ENCODE measurements at places on chromosomes 2 and 18.

DNA sequence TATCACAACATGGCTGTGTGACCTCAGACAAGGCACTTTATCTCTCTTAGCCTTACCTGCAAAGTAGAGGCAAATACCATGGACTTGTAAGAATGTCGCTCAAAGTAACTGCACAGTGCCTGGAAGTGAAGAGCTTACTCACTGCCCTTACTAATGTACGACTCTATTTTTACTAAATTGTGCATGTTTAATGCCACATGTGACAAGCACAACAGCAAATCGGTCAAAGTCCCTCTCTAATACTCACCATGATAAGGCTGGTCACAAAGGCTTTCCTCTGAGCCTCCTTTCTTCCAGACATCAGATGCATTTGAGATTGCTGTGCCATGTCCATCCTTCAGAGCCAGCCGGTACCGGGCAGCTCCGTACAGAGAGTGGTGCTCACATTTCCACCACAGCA, 100.4 kb upstream of the CD302 start:
- DNase-seq, result no peak

DNA sequence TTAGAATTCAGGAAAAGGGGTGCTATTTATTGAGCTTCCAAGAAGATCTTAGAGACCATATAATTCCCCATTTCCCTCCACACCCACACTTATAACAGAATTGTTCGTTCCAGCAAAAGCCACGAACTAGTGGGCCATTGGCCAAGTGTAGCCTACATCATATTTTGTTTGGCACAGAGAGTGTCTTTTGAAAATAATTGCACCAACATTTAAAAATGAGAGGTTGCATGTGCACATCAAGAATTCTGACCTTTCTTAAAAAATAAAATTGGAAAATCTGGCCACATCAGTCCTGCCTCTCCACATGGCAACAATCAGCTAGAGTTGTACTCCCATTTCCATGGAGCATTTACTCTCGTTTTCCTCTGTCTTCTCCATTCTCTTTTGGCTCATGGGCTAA, 655.5 kb upstream of the FANCL start:
- no peak for DNase-seq

DNA sequence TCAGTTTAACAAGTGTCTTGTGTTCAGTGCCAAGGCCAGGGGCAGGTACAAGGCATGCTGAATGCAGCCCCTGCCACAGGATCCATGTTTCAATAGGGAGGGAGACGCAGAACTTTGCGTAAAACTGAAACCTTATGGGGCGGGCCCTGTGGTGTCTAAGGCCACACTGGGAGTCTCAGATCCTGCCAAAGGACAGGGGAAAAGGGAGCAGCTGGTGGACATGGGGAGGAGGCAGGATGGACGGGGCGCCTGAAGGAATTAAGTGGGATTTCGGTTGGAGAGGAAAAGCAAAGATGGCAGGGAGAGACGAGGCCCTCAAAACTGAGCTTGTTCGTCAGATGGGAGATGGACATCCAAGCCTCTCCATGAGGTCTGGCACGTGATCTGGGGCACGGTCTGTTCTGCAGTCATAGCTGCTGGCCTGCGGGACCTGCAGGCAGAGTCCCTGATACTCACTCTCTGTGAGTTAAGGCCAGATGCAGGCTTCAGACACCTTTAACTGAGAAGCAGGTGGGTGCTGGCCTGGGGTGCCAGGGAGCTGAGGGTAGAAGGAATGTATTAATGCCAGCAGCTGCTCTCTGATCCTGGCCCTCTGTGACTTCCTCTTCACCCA, 48.8 kb downstream of the TCF7L1 start:
- no peak for DNase-seq

GRCh38 chr2:17353263-17353662, 165.0 kb downstream of the RAD51AP2 start:
- no peak for DNase-seq

- peak; percentile 19 for DNase-seq
These were observed 125.5 kb downstream of the GLI2 start for GRCh38 chr2:120861191-120861575.

- DNase-seq, result no peak
These were observed 160.2 kb upstream of the CCDC150 start for GRCh38 chr2:196479350-196479749.

GRCh38 chr18:63908858-63909257, 1.1 kb downstream of the SERPINB10 start:
- DNase-seq, result no peak

GRCh38 chr18:47294801-47295200, 43.3 kb upstream of the SKOR2 start:
- DNase-seq, result no peak

GRCh38 chr2:23568626-23569190, 183.7 kb downstream of the KLHL29 start:
- no peak for DNase-seq

DNA sequence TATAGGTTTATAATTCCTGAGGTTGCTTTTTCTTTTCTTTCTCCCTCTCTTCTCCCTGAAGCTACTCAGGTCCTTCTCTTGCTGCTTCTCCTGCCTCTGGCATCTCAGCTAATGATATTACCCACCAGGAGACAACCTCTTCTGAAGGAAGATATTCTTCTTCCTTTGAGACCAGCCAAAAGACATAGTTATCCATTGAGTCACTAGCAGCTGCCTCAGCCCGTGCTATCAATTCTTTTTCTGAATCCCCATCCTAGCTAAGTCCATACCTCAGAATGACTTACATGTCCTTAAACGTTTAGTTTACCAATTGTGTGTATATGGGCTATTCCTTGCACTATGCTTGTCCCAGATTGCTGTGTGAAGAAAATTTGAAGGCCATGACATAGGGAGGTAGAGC, 25.0 kb upstream of the RNF103 start:
- no peak for DNase-seq

DNA sequence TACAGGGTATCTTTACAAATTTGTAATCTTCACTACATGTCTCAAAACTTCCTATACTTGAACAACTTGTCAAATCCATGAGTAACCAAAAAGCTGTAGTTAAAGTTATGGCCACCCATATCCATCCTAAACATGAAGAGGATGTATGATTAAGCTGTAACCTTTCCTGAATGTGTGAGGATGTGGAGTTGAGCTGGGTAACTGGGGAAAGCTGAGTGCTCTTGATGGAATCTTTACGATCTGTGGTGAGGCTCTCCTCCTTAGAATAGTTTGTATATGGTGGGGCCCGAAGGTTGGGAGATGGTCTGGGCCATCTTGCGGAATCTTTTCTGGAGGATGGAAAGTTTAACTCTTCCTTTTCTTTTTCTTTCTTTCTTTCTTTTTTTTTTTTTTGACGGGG, 29.4 kb downstream of the DPP4 start:
- no peak for DNase-seq

DNA sequence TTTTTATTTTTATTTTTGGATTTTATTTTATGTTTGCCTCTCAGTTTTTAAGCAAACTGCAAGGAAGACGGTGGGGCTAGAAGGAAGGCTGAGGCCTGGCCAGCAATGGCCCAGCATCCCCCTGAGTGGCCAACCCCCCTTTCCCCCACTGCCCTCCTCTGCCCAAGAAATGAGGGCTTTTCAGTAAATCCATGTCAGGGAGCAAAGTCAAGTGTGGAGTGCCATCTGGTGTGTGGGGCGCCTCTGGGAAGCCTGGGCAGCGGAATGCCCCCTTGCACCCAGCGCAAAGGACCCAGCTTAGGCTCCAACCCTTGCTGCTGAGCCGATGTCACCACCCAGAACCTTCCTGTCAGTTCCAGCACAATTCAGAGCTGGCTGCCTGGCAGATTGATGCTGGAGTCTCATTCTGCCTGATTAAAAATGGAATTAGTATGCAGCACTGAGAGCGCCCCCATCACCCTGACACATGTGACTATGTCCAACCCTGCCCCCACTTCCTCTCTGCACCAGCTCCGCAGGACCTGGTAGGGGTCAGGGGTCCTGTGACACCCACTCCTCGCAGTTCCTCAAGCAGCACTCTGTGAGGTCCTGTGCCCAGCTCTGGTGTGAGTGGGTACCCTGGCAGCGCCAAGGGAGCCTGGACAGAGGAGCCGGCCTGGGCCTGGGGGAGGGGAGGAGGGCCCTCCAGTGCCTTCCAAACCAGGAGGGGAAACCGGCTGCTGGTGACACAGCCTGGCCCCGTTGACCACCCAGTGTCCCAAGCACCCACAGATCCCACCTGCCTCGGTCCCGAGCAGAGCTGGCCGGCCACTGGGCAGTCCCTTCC, 9.2 kb upstream of the ALPP start:
- peak; percentile 52 for DNase-seq

- no peak for DNase-seq
These were observed 5.6 kb downstream of the ATP5MC3 start for GRCh38 chr2:175175896-175176295.

DNA sequence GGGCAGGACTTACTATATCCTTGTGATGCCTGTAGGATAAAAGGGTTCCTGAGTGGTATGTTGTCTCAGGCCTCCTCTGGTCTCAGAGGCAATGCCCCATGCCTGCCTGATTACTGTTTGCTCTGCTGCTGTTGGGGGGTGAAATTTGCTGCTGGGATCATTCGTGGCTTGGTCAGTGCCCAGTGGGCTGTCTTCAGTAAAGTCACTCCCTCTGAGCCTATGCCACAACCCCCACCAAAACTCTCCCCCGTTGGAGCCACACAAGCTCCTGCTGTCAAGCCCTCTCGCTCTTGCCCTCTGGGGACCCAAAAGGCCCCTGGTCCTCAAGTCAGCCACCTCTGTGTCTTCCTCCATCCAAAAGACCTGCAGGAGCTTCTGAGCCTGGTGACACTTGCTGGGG, 38.6 kb upstream of the TGIF1 start:
- no peak for DNase-seq

DNA sequence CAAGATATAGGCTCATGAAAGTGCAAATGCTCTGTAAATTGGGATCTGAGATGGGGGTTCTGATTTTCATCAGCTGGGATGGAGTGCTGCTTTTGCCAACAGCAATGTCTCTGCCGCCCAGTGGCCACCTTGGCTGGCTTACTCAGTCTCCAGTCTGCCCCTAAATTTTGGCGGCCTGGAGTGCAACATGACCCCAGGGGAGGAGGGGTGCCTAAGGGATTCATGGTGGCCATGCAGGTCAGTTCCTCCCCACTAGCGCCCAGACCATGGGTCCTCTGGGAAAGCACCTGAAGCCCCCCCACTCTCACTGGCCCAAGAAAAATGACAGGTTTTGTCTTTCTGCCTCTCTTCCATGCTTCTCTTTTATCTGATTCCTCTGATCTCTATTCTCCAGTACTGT, 45.0 kb downstream of the SLC4A3 start:
- no peak for DNase-seq
